ENCODE measurements at places on chromosomes 3 and 15.
A peak's percentile ranks its signal among the peaks of the same experiment; 100 is the strongest.

GRCh38 chr3:96101006-96101560, 713.3 kb upstream of the EPHA6 start:
- DNase-seq, result no peak

DNA sequence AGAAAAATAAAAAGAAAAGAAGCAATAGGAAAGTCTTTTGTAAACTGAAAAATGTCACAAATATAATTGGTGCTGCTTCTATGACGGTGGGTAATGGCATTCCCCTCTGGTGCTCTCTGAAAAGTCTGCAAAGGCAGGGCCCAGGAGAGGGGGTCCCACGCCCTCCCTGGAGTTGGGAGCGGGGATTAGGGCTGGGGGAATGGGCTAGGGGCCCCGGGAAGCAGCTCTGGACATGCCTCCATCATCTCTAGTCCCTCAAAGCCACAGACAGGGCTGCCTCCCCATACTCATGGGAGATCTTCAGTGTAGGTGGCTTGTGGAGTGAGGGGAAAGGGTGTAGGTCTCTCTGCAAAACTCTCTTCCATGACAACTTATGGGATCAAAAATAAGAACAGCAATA, 7.8 kb upstream of the RHCG start:
- DNase-seq, result no peak

DNA sequence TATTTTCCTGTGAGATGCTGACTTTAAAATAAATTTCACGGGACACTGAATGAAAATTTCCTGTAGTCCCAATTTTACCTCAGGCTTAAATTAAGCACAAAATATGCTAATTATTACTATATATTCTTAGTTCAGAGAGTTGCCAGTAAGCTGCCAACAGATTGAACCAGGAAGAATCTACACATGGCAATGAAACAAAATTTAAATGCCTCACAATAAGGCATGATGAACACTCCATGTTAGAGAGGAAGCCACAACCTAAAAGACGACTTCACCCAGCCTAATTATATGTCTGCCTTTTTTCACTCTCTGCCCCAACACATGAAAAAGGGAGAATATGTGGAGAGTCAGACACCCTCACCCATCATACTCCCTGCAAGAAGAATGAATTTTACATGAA, 39.7 kb downstream of the DNAAF4 start:
- DNase-seq, result no peak

DNA sequence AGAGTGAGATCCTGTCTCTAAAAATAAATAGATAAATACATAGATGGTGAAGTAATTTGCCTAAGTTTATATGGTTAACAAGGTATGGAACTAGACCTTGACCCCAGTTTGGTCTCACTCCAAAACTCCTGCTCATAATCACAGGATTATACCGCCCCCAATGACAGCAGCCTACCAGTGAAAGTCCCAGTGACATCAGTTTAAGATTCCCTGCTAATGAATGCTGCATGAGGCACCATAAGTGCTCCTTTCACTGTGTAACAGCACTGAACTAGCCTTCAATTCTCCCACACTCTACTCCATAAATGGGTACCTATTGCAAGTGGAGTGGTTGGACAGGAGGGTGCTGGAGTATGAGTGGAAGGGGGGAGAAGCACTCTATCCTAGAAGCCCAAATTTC, 23.7 kb upstream of the THSD4 start:
- no peak for DNase-seq

DNA sequence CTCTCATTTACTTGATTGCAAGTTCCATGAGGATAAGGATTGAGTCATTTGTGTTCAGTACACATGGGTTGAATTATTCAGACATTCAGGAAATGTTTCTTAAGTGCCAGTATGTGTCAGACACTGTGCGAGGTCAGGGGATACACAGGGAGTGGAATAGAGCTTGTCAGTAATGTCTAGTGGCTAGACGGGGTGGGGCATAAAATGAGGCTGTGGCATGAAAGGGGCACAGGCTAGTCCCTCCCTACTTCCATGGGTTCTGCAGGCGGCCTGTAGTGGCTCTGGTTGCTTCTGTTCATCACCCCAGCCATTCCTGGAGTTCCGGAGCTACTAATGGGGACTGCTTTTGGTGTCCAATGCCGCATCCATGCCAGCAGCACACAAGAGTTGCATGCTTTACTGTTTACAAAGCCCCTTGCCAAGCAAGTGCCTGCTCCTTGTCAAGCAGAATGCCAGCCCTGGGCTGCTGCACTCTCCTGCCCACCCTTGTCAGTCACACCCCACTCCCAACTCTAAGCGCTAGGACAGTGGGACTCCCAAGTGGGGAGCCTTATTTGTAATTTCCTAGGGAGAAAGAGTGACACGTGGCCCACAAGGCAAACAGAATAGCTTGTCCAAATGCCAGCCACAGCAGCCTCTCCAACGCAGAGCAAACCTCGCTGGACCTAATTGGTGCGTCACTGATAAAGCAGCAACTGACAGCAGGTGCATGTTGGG, 70.8 kb downstream of the RAB11A start:
- DNase-seq, result no peak

DNA sequence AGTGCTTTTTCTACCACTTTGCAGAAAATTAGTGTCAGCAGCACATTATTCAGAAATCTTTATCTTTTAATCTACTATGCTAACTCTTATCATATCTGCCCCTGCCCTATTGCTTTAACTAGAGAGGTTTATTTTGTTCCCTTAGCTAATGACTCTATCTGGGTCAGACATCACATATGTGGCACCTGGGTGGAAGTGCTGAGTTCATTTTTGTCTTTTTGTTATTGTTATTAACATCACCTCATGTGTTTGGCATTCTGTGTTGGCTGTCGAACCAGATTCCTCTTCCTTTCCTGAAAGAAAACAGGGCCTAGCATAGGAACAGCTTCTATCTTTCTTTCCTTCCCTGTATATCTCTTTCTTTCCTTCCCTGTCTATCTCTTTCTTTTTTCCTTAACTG, 100.7 kb downstream of the RBMS3 start:
- DNase-seq, result no peak

GRCh38 chr15:53209396-53210042, 419.4 kb upstream of the ONECUT1 start:
- DNase-seq, result no peak

GRCh38 chr15:65580287-65580686, 30.6 kb downstream of the INTS14 start:
- peak; percentile 29 for DNase-seq

- no peak for DNase-seq
Observed at GRCh38 chr3:182201456-182202168, 489.9 kb downstream of the SOX2 start.

- no peak for DNase-seq
Observed at GRCh38 chr3:159260049-159260662, 458.3 kb downstream of the MFSD1 start.

DNA sequence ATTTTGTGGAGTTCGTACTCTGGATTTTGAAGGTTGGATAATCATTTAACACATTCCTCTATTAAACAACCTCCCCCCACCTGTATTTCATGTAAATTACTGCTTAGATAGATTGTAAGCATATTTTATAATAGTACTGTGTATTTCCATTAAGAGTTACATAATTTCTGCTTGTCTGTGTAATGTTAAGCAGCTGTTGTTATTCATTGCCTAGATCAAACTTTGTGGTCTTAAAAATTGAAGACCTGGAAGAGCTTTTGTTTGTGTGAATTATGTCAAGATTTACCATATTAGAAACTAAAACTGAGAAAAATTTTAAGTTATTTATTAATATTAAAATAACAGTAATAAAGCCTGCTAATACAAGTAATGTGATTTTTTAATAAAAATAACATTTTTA, 11.1 kb downstream of the SETD5 start:
- DNase-seq, result no peak

- no peak for DNase-seq
Observed at GRCh38 chr3:39801216-39801615, 8.2 kb upstream of the MYRIP start.

GRCh38 chr15:85555875-85556617, 175.6 kb downstream of the AKAP13 start:
- no peak for DNase-seq

- DNase-seq, result no peak
Observed at GRCh38 chr15:71802770-71803169, 7.6 kb upstream of the NR2E3 start.

- DNase-seq, result no peak
Observed at GRCh38 chr15:52567871-52568600, 794 bp downstream of the ARPP19 start.

DNA sequence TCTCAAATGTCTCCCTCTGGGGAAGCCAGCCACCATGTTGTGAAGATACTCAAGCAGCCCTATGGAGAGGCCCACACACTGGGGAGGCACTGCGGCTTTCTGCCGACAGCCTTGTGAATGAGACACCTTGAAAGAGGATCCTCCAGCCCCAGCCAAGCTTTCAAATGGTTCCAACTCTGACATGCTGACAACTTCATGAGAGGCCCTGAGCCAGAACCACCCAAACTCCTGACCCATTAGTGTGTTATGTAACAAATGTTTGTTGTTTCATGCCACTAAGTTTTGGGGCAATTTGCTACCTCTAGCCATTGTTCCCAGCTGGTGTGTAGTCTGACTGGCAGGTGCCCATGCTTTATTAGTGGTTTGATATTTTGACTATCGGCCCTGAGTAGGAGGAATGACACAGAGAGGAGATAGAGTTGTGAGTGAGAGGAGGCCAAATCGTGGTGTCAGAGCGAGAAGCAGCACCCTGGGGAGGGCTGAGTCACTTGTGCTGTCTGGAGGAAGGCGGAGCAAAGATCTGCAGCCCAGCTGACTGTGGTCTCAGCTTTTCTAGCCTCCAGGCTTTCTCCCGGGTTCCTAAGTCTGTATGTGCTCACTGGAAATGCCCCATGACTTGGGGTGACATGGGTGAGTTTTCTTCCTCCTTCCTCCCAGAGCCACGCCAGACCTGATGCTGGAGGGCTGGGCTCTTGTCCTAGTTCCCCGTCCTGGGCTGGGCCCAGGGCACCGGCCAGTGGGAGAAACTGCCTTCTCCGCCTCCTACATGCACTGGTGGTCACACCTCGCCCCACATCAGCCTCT, 56.7 kb upstream of the BLM start:
- no peak for DNase-seq

DNA sequence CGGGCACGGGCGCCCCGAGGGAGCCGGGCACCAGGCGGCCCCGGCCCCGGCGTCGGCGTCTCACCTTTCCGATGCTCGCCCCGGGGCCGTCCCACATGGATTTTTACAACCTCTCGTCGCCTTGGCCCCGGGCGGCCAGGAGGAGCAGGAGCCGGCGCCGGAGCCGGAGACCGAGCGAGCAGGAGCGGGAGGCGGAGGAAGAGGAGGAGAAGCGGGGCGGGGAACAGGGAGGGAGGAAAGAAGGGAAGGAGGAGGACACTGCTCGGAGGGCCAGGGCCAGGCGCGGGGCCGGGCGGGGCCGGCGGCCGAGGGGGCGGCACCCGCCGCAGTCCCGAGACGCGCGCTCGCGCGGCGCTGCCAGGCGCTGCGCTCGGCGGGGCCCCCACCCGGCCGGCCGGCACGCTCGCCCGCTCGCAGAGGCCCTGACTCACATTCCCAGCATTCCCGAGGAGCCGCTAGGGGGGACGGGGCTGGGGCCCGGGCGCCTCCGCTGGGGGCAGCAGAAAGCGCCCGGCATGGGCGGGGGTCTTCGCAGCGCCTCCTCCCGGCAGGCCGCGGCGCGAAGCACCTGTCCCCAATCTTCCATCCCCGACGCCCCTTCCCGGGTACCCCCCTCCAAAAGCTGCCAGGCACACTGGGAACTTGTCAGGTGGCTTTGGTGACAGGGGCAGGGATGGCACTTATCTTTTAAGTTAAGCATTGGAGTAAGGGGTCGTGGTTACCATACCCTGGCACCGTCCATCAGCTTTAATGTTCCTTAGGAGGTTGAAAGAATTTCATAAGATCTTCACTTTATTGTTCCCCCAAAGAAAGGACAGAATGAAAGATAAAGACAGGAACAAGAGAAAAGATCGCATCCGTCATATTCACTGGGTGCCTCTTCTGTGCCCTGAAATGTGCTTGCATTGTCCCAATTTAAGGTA, at the start of gene ERC2:
ERC2 (minus strand) TSS at position 284 of the 923 bp plus-strand sequence.
- DNase-seq, result peak; percentile 23

GRCh38 chr3:123025642-123026521, 1.7 kb downstream of the SEMA5B start:
- DNase-seq, result no peak

GRCh38 chr15:63944681-63944955, 101.7 kb downstream of the DAPK2 start:
- no peak for DNase-seq

DNA sequence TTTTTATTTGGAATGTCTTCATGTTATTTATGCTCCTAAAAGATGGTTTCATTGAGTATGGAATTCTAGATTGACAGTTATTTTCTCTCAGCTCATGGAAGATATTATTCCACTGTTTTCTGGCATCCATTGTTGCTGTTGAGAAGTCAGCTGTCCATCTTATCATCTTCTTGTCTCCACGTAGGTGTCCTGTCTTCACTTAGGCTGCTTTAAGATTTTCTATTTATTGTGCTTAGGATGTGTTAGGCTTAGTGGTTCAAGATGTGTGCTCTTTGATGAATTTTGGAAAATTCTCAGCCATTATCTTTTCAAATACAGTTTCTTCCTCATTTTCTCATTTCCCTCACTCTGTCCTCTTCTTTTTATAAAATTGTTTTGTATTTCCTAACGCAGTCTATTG, 52.0 kb downstream of the SNRK start:
- no peak for DNase-seq

GRCh38 chr15:50549326-50549725, 2.9 kb upstream of the USP50 start:
- DNase-seq, result no peak

DNA sequence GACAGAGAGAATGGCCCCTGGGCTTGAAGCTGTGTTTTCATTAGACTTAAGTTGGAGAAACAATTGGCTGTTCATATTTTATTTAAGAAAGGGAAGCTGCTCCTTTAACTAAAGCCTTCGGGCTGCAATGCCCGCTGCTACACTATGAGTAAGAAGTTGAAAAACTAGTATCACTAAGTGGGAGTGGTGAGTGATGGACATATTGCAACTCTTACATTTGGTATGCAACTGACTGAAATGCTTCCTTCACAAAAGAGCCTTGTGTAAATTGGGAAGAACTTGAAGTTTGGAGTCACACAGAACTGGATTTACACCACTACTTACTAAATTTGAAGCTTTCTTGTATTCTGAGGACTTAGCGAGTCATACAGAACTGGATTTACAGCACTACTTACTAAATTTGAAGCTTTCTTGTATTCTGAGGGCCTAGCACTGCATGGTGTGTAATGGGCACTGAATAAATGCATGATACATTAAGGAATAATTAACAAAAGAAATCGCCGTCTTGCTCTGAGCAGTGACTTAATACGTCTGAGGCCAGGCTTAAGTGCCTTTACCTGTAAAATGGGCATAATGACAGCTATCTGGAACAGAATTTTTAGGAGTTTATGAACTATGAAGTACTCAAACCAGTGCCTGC, 149.5 kb downstream of the RYR3 start:
- DNase-seq, result no peak

- DNase-seq, result no peak
Observed at GRCh38 chr3:42572278-42572677, 9.5 kb downstream of the SEC22C start.

- DNase-seq, result no peak
Observed at GRCh38 chr3:40340541-40341170, 31.1 kb downstream of the EIF1B start.
